ENCODE measurements at places on chromosomes 4 and X.

DNA sequence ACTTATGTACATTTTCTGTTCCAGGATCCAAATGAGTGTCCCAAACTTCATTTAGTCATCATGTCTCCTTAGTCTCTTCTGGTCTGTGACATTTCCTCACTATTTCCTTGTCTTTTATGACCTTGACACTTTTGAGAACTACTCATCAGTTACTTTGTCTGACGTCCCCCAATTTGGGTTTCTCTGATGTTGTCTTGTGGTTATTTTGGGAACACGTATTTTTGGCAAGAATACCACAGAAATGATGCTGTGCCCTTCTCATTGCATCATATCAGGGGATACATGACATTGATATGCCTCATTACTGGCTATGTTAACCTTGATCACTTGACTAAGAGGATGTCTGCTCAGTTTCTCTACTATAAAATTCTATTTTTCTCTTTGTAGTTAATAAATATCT is 308.8 kb downstream of the ZNF674 start:
- no peak for DNase-seq

GRCh38 chr4:75087865-75088264 is 154.9 kb downstream of the PARM1 start:
- DNase-seq = no peak

GRCh38 chrX:72568406-72569092 is 4.1 kb downstream of the HDAC8 start:
- DNase-seq = no peak

DNA sequence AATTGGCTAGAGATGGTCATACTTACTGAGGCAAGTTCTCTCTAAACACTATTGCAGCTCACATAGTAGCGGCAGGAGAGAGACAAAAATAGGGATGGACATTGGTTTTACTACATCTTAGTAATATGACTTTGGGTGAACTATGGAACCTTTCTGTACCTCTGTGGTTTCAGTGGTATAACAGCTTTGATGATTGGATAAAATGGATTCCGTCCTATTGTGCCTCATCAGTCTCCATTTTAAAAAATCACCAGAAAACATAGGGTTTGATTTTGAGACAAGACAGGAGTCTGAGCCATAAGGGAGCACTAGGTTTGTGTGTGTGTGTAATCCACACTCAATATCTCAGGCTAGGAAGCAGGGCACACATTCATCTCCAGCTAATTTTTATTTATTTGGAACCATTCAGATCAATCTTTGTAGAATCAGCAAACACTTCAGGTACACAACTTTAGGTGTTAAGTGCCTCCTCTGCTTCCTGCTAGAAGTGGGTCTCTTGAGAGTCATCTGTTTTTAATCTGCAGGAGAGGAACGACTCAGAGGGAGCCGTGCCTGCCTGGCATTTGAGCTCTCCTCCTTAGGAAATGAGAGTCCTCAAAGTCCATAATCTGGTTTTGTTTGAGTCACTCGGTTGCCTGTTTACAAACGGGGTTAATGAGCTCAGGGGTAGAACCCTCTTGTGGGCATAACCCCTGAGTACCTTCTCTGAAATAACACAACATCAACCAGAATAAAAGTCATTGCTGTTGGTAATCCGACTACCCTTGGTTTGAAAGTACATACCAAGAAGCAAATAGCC is 238.5 kb upstream of the BOD1L1 start:
- DNase-seq = no peak

DNA sequence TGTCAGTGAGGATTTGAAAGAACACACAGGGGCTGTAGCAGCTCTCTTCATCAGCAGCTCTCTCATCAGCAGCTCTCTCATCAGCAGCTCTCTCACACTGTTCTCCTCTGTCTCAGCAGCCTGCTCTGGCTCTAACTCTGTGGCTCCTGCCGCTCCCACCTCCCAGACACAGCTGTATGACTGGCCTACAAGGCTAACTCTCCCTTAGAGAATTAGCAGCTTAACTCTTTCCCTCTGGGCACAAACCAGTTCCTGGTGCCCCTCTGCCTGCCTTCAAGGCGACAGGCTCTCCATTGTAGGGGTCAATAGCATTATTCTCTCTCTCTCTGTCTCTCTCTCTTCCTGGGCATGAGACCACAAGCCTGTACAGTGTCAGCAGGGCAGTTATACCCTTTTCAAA is 385.6 kb upstream of the PCDH10 start:
- no peak for DNase-seq

DNA sequence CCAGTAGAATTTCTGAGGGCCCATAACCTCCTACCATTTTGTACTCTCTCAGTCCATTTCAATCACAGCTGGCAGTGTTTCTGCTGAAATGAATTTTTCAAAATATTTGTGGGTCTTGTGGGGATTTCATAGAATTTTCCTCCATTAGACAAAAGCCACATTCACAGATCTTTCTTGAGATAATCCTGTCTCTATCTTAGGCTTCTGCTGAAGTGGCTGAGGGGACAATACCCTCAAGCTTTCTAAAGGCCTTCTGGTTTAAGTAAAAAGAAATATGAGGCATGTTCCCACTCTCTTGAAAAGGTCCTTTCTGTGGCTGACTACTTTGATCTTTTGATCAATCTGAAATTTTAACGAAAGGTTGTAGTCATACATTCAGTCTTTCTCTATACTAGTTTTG is 1930.0 kb upstream of the AGA start:
- no peak for DNase-seq

- no peak for DNase-seq
These were observed 107.0 kb upstream of the STIM2 start for GRCh38 chr4:26753617-26754016.
